Esophagus muscularis mucosa (tissue), 4 donors: ENCODE measurements at places on chromosomes 3 and 15.
A peak's percentile ranks its signal among the peaks of the same experiment; 100 is the strongest.

- DNase-seq, result no peak
Observed at GRCh38 chr15:41557673-41558399, 1.2 kb upstream of the TYRO3 start.

DNA sequence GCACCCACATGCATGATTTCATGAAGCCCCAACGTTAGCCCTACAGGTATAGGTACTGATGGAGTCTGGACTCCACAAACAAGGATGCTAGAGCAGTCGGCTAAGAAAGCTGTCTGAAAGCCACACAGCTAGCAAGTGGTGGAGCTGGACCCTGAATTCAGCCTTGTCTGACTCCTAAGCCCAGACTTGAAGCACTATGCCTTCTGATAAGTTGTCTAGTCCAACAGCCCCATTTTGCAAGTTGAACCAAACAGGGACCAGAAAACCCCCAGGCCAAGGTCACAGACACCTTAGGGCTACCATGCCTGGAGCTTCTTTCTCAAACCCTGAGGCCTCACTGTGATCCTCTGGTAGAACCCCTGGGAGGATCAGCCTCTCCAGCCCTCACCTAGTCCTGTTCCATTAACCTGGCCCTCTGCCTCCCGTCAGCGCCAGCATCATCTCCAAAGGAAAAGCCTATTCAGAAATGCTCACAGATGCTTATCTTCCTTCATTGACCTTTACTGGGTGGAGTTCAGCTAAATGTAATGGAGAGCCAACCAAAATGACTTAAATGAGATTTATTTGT is 1.7 kb upstream of the SLCO2A1 start:
- DNase-seq, result peak; percentile 84

DNA sequence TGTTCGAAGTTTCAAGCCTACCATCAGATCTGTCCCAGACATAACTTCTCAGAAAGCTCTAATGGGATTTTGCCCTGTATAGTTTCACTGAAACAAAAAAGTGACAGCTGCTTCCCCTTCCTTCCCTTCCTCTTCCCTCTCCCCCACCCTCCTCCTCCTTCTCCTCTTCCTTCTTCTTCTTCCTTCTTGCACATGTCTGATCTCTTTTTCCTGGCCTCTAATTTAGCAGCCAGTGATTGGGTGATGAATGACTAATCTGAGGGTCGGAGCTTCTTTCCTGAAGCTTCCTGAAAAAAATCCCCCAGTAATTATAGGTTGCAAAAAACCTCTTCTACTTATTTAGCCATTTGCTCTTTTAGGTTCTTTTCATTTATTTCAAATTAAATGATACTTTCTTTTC is 168.7 kb downstream of the POTEB3 start:
- no peak for DNase-seq

DNA sequence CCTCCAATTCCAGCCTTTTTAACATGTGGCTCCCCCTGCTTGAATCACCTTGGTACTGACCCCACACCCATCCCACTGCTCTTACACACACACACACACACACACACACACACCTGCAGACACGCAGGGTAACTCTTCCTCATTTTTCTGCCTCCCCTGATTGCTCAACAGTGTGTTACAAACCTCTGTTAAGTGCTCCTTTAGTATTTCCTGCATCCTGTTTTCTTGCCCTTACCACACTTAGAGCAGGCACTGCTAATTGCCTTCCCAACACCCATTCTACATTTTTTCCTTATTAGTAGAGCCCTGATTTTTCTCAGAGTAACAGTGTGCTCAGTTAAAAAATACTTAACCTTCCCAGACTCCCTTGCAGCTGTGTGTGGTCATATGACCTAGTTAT is 184.0 kb downstream of the EBLN2 start:
- no peak for DNase-seq

- DNase-seq, result no peak
Observed at GRCh38 chr15:58213587-58214338, 75.6 kb downstream of the AQP9 start.

DNA sequence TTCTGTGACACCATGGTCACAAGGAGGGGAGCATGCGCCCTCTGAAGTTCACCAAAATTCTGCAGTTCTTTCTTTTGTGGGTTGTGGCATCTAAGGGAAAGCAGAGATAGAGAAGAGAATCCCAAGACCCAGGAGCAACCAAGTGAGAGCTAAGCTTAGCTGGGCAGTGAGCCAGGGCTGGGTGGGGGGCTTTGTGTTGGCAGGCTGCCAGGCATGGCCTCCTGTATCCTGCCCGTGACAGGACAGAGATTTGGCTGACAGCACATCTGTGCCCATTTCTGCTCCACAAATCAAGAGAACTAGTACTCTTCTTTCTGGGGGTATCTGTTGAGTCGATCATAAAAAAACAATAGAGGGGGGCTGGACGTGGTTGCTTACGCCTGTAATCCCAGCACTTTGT is 66.2 kb downstream of the NMNAT3 start:
- DNase-seq, result no peak

DNA sequence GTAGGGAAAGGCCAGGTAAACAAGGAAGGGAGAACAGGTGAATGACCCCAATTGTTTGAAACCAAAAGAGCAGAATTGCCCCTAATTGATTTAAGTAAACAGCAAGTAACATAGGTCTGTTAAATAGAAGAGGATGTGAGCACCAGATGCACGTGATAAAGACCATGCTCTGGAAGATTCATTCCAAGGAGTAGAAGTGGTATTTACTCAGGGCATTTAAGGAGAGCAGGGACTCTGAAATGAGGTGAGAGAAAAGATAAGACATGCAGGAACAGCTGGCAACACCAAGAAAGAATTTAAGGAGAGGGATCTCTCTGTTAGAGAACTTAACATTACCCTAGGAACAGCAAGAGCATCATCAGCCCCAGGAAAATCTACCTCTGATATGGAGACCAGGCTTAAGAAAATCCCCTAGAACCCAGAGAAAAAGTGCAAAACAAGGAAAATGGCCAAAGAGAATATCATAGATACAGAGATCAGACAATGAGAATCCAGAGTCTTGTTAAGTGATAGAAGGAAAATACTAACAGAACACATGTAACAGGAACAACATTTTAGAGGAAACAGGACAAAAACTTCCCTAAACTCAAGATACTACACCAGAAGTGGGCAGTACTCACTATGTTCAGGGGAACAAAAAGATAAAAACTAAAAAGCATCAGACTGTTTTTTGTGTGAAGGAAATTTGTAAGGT is 6.4 kb downstream of the NUDT16 start:
- DNase-seq, result no peak

DNA sequence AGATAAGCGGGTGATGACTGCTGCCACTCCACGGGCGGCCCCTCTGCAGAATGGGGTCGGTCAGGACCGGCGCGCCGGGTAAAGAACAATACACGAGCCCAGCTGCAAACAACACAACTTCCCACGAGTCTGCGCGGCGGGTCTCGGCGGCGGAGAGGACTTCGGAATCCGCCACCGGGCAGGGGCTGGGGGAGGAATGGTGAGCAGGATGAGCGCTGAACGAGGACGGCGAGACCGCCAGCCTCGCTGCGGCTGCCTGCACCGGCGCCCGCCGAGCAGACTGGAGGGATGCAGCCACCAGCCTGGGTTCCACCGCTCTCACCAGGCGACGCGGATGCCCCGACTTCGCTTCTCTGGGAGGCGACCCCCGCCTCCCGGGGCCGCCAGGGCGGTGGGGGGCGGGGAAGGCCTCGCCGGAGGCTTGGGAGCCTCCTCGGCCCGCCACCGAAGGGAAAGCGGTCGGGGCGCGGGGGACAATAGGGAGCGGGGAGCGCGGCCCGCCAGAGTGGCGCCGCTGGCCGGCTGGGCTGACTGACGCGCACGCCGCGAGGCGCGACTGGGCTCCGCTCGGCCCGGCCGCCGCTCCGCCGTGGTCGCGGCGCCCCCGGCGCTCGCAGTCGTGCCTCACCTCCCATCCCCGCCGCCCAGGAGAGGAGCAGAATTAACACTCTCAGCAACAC is 515 bp downstream of the ADAM10 start:
- DNase-seq, result peak; percentile 93

- no peak for DNase-seq
Observed at GRCh38 chr15:90038632-90039095, 37.5 kb downstream of the ZNF710 start.

DNA sequence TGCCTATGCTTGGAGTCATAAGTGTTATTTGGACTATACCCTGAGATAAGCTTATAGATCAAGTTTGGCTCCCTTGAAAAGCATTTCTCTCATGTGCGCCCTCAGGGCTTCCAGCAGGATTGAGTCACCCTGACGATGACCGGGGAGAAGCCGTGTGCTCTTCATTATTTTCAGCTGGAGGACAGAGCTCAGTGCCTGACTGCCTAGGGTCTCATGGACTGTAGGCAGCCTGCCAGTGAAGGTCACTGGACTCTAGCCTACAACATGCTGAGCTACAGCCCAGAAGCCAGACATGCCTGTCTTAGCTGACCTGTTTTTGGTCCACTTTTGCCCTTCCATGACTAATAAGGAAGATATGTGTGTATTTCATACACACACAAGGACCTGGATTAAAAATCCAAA is 31.6 kb upstream of the NUDT16 start:
- DNase-seq, result no peak

GRCh38 chr3:78738833-78739232 is 1029.0 kb downstream of the ROBO1 start:
- no peak for DNase-seq

GRCh38 chr3:133966954-133967353 is 62.8 kb downstream of the SLCO2A1 start:
- no peak for DNase-seq

DNA sequence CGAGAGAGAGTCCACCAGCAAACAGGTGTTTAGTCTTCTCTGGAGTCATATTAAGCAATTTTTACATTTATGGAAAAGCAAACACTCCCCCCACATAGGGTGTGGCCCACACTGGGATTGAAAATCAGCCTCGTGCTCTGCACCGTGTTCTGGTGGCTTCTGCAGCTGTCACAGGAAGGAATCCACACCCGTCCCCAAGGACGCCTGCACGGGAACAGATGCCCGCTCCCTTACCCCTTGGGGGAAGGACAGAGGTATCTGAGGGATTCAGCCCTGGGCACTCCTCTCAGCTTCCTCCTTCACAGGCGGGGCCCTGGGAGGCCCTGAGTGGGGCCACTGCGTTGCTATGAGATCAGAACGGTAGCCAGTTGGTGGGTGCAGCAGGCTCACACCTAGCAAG is 27.8 kb downstream of the LIPC start:
- no peak for DNase-seq

- DNase-seq, result peak; percentile 90
Observed at GRCh38 chr15:71302861-71303410, 187.7 kb downstream of the THSD4 start.

DNA sequence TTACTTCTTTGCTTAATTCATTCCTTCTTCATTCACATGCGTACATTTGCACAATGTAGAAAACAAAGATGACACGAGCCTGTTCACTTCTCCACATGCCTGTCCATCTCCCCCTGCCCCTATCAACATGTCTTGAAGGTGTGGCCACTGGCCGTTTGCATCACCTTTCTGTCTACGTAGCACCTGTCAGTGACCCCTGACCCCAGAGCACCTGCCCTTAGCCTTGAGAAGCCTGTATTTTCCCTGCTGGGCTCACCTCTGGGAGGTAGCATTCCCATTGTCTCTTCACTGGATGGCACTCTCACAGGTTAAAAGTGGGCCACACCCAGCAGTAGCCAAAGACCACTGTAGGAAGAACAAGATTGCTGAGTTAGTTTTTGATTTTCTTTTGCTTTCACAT is 234.1 kb downstream of the THSD4 start:
- DNase-seq, result no peak

- DNase-seq, result no peak
Observed at GRCh38 chr3:65951836-65952505, 86.7 kb downstream of the MAGI1 start.

GRCh38 chr15:53110999-53111398 is 320.9 kb upstream of the ONECUT1 start:
- no peak for DNase-seq

DNA sequence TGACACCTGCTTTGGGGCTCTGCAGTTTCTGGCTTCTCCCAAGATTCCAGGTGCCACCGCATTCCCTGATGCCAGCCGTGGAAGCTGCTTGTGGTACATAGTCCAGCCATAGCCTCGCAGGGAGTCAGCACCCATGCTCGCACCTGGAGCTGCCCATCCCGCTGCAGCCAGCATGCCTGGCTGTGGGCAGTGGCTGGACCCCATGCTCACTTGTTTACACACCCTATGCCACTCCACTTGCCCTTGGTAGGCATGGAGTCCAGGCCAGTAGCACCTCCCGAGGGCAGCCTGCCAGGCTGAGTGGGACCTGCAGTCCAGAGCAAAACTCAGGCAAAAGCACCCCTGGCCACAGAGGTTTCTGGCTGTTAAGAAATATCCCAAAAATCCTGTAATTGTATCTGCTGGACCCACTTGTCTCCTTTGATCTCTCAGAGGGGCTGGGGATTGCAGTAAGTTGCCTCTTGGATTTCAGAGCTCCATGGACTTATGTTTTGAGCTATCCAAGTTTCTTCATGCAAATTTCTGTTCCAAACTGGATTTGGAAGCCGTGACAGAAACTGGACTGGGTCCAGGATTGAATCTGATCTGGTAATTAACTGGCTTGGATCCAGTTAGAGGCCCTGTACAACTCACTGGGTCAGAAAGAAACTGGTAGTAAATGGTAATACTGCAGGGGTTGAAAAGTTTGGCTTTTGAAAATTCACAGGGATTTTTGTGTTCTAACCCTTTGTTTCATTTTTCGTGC is 149.3 kb downstream of the FMN1 start:
- no peak for DNase-seq

DNA sequence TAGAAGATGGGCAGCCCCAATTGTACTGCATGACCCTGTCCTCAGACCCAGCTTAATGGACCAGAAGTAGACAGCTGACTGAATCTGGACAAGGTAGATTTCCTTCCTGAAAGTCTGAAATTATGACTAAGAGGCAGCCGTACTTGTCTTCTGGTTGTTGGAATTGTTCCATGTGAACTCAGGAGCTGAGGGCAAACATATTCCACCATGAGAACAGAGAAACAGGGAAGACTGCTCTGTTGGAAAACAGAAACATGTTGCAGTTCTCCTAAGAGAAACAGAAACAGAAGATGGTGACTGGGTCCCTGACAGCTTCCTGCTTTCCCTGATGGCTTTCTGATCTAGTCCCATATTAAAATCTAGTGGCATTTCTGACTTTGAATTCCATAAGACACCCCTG is 24.1 kb downstream of the POPDC2 start:
- DNase-seq, result no peak

DNA sequence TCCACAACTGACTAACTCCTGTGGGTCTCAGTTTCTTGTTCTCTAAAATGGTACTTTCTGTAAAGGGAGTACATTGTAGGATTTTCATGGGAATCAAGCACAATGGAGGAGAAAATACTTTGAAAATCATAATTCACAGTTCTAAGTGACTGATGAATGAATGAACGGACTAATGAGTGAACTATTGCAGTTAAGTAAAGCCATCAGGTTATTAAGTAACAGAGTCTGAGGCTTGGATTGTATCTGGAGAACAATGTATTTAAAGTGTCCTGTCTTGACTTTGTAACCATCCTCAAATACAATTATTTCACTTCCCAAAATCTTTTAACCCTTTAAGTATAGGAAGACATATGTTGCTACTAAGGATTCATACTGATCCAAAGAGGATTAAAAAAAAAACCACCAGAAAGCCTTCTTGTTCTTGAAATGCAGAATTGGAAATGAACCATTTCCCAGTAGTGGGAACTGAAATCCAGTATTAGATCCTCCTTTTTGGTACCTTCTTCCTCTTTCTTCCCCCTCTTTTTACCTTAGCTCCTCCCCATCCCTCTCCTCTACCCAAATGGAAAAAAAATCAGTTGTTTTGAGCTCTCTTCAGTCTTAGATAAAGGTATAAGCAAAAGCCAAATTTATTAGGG is 13.2 kb upstream of the BCL6 start:
- DNase-seq, result no peak
